ENCODE measurements at places on chromosomes 3 and 15. TPM values are rescaled to one million over a fixed set of nuclear protein-coding genes. Genes with fewer than 3 reads are reported as not detected.

The NCK1 gene
- 48.6 TPM for total RNA-seq

- peak; percentile 98 for DNase-seq
These were observed 54.6 kb upstream of the VILL start for GRCh38 chr3:37935756-37936666.

DNA sequence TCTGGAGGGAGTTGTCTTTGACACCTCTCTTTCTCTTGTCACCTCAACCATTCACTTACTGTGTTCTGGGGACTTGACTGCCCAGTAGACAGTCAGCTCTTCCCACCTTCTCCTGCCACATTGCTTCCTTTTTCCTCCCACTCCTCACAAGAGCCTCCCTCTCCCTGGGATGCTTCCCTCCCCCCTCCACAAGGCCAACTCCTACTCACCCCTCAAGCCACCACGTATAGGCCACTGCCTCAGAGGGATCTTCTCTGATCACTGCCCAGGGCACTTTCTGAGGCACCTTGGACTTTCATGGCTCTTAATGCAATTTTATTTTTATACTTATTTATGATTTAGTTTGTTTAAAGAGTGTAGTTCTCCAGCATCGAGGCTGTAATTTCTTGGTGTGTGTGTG is 23.2 kb downstream of the THSD4 start:
- DNase-seq, result no peak

DNA sequence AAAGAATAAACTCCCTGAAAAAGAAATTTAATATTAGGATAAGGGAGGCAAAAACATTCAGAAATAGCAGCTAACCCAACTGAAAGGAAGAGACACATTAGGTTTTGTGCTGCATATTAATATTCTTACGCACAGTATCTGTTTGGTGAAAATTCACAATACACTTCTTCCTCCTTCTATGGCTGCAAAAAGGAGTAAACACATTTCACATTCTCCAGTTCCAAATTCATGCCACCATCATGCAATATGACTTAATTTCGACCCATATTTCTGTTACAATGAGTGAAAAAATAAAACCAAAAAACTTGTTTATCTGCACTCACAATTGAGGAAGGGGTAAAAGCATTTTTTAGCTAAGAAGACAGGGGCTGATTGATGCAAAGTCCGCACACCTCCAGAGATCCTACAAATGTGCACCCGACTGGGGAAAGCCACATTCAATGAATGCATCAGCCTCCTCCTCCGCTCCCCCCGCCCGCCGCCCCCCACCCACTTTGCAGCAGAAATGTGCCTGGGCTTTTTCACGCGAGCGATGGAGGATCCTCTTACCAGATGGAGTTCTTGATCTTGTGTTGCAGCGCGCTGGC is 1.0 kb downstream of the RFX7 start:
- no peak for DNase-seq

DNA sequence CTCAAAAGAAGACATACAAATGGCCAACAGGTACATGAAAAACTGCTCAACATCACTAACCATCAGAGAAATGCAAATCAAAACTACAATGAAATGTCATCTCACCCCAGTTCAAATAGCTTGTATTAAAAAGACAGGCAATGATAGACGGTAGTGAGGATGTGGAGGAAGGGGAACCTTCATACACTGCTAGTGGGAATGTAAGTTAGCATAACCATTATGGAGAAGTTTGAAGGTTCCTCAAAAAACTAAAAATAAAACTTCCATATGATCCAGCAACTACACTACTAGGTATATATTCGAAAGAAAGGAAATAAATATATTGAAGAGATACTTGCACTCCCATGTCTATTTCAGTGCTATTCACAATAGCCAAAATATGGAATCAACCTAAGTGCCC is 62.8 kb upstream of the PPARG start:
- no peak for DNase-seq

GRCh38 chr3:145815707-145816413 is 345.1 kb downstream of the PLOD2 start:
- DNase-seq, result no peak

GRCh38 chr3:121748680-121749275 is 763 bp downstream of the GOLGB1 start:
- DNase-seq, result no peak

The DUOXA2 gene
- not detected for total RNA-seq

The CLDN16 gene
- total RNA-seq, result 0.50 TPM

The LACTB gene
- total RNA-seq, result 29.8 TPM

GRCh38 chr3:60384341-60384740 is 866.9 kb downstream of the FHIT start:
- DNase-seq, result peak; percentile 17

GRCh38 chr3:56295161-56295560 is 173.1 kb downstream of the ERC2 start:
- no peak for DNase-seq

DNA sequence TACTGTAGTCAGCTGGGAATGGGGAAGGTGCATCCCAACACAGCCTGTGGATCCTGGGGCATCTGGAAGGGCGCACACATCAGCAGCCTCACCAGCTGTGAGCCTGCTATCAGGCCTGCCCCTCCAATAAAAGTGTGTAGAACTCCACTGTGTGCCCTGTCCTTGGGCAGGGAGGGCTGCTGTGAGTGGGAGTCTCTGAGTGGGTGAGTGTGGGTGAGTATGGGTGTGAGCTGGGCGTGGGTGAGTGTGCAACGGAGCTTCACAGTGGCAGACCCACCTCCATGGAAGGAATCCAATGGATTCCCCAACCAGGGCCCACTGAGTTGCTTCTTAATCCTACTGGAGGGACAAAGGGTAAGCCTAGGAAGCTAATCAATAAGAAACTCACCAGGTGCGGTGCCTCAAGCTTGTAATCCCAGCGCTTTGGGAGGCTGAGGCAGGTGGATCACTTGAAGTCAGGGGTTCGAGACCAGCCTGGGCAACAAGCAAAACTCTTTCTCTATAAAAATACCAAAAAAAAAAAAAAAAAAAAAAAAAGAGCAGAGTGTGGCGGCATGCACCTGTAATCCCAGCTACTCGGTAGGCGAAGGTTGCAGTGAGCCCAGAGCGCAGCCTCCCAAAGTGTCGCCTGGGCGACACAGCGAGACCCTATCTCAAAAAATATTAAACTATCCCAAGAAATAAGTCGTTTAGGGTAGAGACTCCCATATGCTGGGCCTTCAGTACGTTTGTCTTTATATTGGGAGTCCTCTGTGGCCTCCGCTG is 555 bp upstream of the RCCD1 start:
- no peak for DNase-seq

DNA sequence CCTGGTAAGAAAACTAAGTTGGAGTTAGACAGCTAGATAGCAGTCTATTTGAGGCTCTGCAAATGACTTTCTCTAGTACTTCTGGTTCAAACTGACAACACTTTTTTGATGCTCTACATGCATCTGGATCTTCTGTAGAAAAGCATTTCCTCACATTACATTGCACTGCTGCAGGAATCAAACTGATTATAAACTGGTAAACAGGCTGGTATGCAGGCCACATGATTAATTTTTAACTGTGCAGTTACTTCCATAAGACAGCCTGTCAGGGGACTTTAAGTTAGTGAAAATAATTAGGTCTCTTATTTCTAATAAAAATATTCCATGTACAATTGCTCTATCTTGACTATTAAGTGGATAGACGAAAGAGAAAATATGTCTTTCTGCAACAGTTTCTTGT is 550.0 kb upstream of the ALCAM start:
- no peak for DNase-seq

DNA sequence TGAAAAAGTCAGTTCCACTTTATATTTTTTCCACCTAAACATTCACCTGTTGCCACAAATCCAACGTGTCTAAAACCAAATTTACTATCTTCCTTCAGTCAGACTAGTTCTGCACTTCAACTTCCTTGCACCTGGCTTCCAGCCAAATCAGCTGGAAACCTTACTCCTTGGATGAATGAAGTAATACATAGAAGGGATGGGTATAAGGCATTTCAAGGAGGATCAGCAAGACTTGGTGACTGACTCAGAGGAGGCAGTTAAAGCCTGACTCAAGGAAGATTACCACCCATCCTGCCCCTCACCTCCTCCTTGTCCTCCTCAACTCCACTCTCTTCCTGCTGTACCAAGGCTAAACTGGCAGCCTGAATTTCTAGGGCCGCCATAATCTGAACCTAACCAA is 37.1 kb downstream of the QTRT2 start:
- peak; percentile 80 for DNase-seq

The EBLN2 gene
- 3.1 TPM for total RNA-seq

The SMCO1 gene
- total RNA-seq, result not detected

- DNase-seq, result no peak
These were observed 13.8 kb downstream of the EXOSC7 start for GRCh38 chr3:44989636-44990373.

DNA sequence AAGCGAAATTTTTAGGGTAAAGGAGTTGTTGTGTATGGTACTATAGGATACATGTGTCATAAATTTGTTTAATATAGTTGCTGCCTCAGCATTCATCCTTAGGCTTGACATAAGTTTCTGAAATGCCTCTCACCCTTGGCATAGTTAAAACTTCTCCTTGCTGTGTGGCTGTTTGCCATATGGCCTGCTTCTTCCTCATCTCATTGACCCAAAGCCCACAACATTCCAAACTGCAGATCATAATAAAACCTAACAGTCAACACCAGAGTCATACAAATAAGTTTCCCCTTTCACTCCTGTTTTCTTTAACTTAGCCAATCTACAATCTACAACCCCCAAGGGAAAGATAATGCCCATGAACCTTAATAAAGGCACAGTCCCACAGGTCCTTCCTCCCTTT is 136.6 kb downstream of the TMCC1 start:
- DNase-seq, result peak; percentile 52

The GOLGA8J gene
- 0.67 TPM for total RNA-seq

GRCh38 chr3:154844863-154845262 is 235.3 kb upstream of the MME start:
- DNase-seq, result no peak

DNA sequence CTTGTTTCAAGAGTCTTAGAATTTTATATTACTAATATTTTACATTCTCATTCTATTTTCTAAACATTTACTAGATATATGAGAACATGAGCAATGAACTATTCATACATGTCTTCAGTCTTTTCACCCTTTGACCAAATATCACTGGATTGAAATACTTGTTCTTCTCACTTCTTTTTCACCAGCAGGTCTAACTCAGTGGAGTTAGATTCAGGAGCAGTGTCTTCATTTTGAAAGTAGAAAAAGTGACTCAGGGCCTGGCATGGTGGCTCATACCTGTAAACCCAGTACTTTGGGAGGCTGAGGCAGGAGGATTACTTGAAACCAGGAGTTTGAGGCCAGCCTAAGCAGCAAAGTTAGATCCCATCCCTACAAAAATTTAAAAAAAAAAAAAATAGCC is 70.8 kb downstream of the USP13 start:
- DNase-seq, result no peak

- DNase-seq, result no peak
These were observed 84.0 kb downstream of the SST start for GRCh38 chr3:187586226-187586625.

The MKRN2 gene
- total RNA-seq, result 38.2 TPM

The PLA2G4B gene
- total RNA-seq, result 1.8 TPM

DNA sequence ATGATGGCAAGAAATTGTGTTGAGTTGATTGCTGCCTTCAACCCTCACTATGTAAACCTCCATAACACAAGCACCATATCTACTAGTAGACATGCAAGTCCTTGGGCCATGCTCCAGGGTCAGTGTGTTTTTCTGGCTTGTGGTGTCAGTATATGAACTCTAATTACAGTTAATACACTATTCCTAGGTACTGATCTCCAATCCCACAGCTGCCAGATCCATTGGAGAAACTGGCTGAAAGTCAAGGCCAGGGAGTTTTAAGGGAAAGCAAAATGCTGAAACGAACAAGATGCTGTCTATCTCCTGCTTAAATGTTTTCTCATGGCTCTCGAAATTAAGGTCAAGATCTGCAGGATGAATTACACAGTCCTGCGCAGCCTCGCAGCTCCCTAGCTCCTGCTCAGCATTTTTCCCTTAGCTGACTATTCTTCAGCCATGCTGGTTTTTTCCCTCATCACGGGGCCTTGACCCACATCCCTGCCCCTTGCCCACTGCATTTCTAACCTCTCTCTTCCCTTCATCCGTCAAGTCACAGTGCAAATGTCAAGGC is 425.0 kb upstream of the ADAMTS9 start:
- DNase-seq, result no peak

DNA sequence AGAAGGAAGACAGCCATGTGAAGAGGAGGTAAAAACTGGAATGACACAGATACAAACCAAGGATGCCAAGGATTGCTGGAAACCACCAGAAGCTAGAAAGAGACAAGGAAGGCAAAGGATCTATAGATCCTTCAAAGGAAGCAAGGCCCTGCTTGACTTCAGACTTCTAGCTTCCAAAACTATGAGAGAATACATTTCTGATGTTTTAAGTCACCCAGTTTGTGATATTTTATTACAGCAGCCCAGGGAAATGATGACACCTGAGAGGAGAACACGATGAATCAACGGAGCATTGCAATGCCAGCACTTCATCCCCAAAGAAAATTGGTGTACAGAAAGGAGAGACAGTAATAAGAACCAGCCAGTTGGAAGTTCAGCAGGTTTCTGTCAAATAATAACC is 116.3 kb downstream of the MAGI1 start:
- DNase-seq, result peak; percentile 26

GRCh38 chr3:10941972-10942371 is 50.6 kb upstream of the SLC6A1 start:
- no peak for DNase-seq

The ANKRD34C gene
- 0.05 TPM for total RNA-seq

DNA sequence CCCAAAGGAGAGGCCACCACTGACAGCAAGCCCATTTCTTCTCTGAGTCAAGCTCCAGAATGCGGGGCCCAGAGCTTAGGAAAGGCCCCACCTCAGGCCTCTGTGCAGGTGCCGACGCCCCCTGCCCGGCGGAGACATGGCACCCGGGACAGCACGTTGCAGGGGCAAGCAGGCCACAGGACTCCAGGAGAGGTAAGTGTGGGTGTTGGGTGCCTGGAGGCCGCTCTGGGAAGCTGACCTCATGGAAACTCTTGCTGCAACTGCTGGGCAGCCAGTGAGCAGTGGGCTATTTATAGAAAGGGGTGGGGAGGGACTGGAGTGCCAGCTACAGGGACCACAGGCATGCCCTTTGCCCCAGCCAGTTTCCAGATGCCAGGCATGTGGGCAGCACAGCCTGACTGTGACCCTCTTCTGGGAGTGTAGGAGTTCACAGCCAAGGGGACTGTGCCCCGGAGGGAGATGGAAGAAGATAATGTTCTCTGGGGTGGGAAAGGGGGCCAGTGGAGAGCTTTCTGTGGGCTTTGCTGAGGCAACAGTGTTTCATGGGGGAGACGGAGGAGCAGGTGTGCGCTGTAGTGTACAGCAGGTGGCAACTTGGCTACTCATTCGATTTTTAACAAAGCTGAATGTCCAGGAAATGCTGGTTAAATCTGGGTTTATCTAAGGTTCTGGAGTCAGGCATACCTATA is 23.7 kb downstream of the ALPK3 start:
- peak; percentile 57 for DNase-seq
